ENCODE measurements at places on chromosomes 4 and X.

DNA sequence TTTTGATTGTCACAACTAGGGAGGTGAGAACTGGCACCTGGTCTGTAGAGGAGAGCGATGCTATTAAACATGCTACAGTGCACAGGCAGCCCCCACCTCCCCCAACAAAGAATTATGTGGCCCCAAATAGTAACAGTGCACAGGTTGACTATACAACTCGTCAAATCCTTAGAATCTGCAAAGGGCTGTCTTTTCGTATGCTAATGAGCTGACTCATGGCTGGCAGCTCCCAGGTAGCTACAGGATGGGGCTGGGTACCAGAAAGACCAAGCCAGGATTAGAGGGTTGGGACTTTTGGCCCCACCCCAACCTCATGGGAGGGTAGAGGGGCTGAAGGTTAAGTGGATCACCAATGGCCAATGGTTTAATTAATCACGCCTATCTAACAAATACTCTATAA lies 104.7 kb upstream of the SORBS2 start:
- DNase-seq: no peak

- DNase-seq: no peak
Observed at GRCh38 chr4:140358281-140358680, 15.2 kb upstream of the SCOC start.

DNA sequence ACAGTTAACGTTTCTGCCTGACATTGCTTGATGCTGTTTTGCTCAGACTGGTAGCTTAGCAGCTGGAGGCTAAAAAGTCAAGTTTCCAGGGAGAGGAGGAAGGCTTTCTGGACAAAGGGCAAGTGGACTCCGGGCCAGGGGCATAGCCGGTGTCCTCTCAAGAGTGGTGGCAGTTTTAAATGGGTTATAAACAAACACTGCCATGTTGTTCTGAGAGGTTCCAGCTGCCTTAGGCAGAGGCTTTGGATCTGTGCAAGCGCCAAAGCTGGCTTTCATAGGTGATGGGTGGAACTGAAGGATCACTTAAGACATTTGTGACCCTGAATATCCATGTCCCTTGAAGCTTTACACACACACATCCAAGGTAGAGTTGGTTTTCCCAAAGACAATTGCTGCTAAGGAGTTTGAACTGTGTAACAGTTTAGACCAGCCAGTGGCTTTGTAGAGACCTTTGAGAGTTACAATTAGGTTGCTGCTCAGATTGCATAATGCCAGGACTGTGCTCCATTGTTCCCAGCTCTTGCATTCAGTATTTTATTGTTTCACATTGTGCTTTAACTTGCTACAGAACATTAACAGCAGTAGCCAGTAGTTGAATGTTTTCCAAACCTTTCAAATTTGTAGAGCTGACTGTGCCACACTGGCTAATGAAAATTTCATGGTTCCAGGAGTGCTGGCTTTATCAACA lies 54.1 kb upstream of the AP1S2 start:
- no peak for DNase-seq

GRCh38 chr4:139950568-139950967 lies 203.4 kb downstream of the MAML3 start:
- DNase-seq: peak; percentile 13

- DNase-seq: no peak
Observed at GRCh38 chr4:188804861-188805260, 665.6 kb downstream of the TRIML1 start.

- DNase-seq: no peak
Observed at GRCh38 chr4:85372966-85373365, 102.0 kb upstream of the ARHGAP24 start.

DNA sequence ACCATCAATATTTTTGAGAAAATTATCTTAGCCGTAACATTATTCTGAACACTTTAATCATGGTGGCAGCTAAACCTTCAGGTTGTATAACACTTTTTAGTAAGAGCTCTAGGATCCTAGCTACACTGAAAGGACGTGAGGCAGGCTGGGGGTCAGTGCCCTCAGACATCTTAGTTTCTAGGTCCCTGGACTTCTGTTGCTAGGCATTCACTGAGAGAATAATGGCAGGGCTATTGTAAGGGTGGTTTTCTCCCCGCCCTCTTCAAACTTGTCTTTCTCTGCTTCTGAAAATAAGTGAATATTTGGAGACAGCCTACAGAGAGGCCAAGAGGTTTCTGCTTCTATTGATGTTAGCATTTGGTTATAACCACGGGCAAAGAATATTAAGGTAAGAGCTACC lies 15.4 kb upstream of the MMRN1 start:
- DNase-seq: no peak

- no peak for DNase-seq
Observed at GRCh38 chrX:16822723-16823122, 36.5 kb downstream of the TXLNG start.

All from stimulated activated CD4-positive, alpha-beta T cell treated with anti-CD3 and anti-CD28 coated beads, TNF-alpha, amount 100 ng/mL, for 24 hours (primary cell).